ENCODE measurements at places on chromosomes 4 and X.

- DNase-seq: peak; percentile 75
These were observed 27.5 kb upstream of the ASMTL start for GRCh38 chrX:1480082-1480785.

DNA sequence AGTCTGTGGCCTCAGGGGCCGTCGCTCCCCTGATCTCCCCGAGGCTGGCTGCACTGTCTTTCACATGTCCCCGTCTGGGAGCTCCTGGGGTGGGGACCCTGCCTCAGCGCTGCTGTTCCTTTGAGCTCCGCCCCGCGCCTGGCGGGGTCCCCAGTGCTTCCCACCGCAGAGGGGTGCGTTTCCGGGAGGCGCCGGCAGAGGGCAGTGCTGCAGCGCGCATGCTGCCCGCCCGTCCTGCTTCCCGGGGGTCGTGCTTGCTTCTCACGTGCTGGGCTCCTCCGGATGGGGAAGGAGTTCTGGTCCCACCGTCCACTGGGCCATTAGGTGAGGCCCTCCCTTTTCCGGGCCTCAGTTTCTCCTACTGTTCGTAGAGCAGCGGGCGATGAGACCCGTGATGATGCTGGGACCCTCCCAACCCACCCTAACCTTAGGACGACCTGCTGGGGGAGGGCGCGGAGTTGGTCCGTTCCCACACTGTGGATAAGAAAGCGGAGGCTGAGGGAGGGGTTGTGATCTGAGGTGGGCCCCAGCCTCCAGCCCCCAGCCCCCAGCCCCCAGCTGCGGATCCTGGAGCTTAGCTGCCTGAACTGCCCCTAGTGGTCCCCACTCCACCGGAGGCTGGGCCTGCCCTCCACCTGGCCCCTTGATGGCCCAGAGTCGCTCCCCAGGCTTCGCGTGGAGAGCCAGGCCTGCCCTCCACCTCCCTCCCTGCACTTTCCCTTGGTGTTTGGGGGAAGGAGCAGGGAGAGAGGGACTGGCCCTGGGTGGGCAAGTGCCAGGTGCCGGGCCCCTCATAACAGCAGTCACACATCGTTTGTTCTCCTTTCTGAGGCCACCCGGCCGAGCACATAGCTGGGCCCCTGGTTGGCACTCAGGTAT, 15.3 kb downstream of the CPZ start:
- DNase-seq: no peak

GRCh38 chrX:19882066-19882775, 5.2 kb downstream of the SH3KBP1 start:
- peak; percentile 57 for DNase-seq

GRCh38 chr4:169253904-169254303, 16.9 kb downstream of the SH3RF1 start:
- DNase-seq: peak; percentile 92

DNA sequence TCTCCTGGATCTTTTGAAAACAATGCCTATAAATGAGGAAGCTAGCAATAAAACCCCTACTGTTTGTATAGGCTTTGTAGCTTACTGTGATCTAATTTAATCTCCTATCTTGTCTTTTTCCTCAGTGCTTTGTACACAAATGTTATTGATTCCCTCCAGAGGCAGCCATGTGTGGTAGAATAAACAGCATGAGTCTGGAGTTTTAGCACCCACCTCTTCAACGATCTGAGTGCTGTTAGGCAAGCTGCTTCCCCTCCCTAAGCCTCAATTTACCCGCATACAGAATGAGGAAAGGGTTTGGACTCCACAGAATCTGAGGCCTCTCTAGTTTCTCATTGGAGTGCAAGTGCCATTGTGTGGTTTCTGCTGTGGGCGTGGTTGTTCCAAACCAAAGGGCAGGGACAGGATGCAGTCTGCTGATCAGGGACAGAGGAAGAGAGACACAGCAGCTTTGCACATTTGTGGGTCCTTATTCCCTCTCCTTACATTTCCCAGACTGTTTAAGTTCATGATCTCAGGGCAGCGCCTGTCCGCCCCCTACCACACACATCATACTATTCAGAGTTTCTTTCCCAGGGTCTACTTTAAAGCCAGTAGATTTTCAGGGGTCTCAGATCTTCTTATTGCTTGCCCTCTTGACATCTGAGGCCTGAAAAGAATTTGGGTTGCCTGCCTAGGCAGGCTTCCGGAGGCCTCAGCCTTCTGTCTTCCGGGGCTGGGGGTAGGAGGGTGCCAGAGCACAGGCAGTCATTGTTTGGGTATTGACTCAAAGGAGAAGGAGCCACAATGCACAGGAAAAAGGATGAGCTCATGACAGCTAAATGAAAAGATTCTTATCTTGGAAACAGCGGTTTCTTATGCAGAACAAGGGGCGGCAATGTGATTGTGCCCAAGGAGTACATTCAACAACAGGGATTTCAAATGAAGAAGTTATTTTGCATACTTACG, 114.9 kb upstream of the TEX13D start:
- peak; percentile 81 for DNase-seq

- DNase-seq: peak; percentile 78
These were observed 86.8 kb upstream of the ETNPPL start for GRCh38 chr4:108849611-108850168.

DNA sequence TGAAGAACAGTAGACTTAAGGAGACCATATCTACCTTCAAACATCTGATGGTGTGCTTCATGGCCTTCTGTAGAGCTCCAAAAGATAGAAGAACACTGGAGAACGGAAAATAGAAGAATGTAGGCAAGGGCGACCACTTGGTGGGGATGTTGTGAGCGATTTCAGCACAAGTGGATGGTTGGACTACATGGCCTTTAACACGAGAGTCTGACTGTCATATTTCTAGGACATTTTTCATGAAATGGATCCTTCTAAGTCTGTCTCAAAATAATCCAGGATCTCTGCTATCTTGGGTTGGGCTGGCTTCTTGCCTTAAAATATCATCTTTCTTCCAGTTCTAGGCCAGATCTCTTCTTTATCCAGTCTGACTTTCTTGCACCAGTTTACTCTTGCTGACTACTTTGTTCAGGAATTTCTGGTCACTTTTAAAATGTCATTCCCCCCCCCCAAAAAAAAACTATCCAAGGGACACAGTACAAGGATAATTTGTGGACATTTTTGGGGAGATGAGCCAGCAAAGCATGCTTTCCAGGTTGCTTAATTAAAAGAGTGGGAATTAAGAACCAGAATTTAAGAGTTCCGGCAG, 1.2 kb upstream of the MID1IP1 start:
- DNase-seq: peak; percentile 38

- peak; percentile 27 for DNase-seq
These were observed 43.7 kb downstream of the MAGEA9 start for GRCh38 chrX:149825424-149825823.

DNA sequence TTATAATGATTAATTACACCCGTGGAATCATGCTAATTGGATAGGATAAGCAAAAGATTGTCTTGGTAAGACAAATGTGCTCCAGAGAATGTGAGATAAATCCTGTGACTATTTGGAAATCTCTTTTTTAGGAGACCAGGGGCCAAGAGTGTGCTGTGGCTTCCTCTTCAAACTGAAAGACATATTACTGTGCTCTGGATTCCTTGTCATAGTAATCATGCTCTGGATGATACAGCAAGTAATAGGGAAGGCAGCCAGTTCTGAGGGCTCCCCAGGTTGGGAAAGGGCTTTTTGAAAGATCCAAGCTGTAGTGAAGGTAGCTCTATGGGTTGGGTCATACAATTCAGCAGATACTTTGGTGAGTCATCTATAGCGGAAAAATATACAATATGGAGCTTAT, 600.5 kb downstream of the PCDH18 start:
- no peak for DNase-seq

DNA sequence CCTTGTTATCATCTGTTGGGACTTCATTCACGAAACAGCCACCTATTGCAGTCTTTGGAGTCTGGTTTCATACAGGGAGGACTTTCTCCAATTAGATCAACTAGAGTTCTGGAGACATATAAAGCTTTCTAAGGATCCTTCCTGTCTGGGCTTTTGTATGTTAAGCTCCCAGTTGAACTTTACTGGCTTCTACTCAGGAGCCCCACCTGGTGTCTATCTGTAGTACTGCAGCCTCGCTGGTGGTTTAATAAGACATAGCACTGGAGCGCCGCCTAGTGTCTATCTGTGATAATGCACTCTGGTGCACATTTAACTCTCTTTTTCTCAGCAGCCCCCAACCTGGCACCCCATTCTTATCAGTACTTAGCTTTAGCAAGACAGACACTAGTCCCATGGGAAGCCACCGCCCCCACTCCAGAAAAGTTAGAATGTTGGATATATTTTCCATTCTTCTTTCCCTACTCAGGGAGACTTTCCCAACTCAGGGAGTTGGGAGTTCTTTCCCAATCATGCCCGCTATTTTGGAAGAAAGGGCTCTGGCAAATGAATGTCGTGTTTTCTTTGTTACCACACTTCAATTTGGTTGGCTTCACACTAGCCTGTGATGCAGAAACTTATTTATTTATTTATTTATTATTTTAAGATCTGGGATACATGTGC, 36.9 kb upstream of the SYTL4 start:
- DNase-seq: peak; percentile 64

GRCh38 chr4:126123611-126124325, 809.0 kb downstream of the FAT4 start:
- DNase-seq: no peak

GRCh38 chrX:68203211-68203610, 230.1 kb downstream of the OPHN1 start:
- no peak for DNase-seq

- peak; percentile 12 for DNase-seq
These were observed 66.2 kb downstream of the EGF start for GRCh38 chr4:109978704-109979454.

GRCh38 chr4:139469869-139470268, 15.9 kb downstream of the RAB33B start:
- DNase-seq: no peak

- no peak for DNase-seq
These were observed 135.7 kb upstream of the SCML1 start for GRCh38 chrX:17601441-17602200.

DNA sequence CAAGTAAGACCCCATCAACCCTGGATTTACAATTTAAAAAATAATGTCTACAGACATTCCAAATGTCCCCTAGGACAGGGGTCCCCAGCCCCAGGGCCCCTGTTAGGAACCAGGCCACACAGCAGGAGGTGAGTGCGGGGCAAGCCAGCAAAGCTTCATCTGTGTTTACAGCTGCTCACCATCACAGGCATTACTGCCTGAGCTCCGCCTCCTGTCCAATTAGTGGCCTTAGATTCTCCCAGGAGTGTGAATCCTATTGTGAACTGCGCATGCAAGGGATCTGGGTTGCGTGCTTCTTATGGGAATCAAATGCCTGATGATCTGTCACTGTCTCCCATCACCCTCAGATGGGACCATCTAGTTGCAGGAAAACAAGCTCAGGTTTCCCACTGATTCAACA, 146.1 kb downstream of the ATP10D start:
- no peak for DNase-seq

DNA sequence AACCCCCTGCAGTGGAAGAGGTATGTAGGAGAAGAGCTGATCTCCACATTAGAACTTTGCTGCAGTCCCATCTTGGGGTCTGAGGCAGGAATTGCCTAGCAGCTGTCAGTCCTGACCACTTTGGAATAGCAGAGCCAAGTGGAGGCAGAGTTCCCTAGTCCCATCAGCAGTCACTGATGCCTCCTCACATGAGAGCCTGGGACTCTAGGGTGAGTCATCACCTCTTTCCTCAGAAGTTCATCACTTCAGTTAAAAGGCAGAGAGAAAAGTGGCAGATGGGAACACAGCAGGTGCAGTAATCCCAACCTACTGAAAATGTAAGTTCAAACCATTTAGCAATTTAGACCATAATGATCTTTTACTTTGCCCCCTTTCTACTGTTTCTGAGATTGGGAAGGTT, 73.9 kb upstream of the MED14 start:
- DNase-seq: peak; percentile 53

DNA sequence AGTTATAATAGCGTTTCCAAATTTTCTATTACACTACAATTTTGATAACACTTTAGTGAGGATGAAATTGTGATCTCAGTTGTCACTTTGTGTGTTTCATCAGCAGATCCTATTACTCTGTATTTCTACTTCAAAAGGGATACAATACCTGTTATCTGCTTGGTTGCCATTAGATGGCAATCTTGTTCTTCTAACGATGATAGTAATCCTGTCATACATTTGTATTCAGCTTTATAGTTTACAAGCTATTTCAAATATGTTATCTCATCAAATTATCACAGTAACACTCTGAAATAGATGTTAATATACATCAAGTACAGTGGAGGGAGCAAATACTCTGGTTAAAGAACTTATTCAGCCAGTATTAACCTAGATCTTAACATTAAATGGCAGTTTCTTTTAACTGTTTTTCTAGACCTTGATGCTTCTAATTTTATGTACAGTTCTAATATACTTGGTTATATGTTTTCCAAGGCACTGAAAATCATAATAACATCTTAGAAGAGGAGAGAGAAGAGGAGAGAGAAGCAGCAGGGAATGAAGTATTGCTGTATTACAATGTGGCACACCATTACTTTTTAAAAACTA, 292.0 kb downstream of the CCSER1 start:
- DNase-seq: peak; percentile 22

- no peak for DNase-seq
These were observed 324.7 kb downstream of the C4orf33 start for GRCh38 chr4:129420637-129421036.

DNA sequence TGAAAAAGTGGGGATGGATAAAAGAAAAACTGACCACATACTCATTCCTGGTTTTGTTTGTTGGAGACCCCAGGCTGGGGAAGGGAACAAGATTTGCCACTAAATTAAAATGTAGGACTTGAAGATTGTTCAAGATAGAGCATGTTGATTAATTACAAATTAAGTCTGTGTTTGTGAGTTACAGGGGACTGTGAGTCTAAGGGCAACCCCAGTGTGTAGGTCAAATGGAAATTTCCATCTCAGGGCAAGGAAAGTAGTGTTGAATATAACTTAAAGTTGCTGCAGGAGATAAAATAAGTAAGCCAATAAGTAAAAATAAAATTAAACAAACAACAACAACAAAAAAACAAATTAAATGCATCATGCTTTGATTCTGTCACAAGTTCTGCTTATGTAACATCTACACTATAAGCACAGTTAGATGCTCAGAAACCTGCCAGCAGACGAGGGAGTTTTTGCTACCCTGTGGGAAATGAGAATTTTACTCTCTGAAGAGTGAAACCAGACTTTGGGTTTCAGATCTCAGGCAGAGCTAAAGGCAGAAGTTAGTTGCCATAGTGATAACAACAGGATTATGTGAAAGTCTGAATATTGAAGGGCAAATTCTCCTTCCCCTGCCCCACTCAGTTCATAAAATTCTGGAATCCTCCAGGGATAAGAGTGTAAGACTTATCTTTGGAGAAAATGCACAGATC, 352.3 kb downstream of the GRXCR1 start:
- peak; percentile 9 for DNase-seq

DNA sequence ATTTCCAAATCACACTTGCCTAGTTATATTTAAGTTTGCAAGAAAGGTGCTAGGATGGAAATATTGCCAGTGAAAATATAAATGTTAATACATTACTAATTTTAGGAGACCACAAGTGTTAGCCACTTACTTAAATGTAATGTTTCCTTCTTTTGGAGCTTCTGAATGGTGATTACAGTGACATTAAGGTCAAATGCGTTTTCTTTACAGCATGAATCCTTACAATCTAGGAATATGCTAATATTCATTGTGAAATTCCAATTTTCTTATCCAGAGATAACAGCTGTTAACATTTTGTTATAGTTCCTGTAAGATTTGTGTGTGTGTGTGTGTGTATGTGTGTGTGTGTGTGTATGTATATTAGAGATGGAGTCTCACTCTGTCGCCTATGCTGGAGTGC, 70.2 kb upstream of the NUDT6 start:
- DNase-seq: no peak

All from M059J (cell line).